Stimulated activated CD4-positive, alpha-beta T cell treated with anti-CD3 and anti-CD28 coated beads, Interleukin-15, amount 100 ng/mL, for 24 hours (primary cell): ENCODE measurements at places on chromosomes 13 and 19.

- DNase-seq, result no peak
Observed at GRCh38 chr13:103203735-103204330, 137.6 kb upstream of the SLC10A2 start.

- DNase-seq, result no peak
Observed at GRCh38 chr19:16199275-16199932, 1.7 kb downstream of the AP1M1 start.

- DNase-seq, result no peak
Observed at GRCh38 chr19:13573056-13573667, 66.9 kb upstream of the CACNA1A start.

GRCh38 chr19:4639531-4640246, 373 bp downstream of the TNFAIP8L1 start:
- DNase-seq, result no peak

DNA sequence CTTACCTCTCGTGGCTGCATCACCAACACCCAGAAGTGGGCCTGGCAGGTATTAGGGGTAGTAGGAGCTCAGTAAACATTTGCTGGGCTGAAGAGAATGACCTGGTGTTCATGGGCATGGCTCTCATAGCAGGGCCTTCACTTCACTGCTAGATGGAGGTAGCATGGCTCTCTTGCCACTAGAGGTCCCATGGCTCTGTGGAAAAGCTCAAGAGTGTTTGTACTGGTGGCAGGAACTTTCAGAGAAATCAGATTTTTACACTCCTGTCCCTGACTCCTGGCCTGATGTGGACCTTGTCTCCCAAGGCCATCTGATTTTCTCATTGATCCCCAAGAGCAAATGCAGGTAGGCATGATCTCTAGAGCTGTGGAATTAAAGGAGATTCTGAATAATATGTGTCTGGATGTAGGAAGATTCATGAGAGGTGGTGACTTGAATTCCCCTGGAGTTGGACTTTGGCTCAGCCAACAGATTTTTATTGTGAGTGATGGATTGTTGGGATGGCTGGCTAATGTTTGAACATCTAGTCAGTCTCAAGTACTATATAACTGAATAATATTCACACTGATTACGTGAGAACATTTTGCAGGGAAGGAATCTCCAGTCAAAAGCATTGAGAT, 5.7 kb downstream of the ZNF574 start:
- peak; percentile 28 for DNase-seq

GRCh38 chr19:3324405-3324856, 42.0 kb upstream of the NFIC start:
- DNase-seq, result peak; percentile 87

GRCh38 chr19:4012092-4012974, 4.8 kb downstream of the PIAS4 start:
- DNase-seq, result no peak

DNA sequence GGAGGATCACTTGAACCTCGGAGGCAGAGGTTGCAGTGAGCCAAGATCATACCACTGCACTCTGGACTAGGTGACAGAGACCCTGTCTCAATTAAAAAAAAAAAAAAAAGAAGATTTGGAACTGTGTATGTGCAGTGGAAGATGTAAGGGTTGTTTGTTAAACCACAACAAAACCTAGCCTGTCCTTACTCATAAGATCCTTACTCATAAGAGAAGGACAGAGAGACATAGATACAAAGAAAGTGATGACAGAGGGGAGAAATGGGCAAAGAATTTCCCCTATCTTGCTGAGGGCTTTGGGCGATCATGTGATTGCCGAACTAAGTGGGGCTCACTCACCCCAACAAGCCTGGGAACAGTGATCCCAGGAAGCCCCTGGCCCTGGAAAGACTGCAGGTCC, 7.9 kb downstream of the ITPKC start:
- DNase-seq, result no peak

DNA sequence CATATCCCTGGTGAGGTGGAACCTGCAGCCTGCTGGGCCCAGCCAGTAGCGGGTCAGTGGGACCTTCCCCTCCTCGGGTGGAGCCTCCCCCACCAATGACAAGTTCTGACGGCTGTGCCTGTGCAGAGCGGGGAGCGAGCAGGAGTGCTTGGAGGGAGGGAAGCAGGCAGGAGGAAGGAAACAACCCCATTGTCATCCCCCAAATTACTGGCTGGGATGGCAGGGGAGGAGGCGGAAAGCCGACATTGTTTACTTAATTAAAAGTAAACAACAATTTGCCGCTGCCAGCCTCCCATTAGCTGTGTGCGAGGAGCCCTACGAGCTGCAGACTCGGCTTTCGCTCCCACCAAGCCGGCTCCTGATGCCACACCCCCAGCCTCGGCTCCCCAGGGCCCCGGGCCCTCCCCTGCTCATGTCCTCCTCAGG, 45.5 kb downstream of the LYL1 start:
- no peak for DNase-seq

DNA sequence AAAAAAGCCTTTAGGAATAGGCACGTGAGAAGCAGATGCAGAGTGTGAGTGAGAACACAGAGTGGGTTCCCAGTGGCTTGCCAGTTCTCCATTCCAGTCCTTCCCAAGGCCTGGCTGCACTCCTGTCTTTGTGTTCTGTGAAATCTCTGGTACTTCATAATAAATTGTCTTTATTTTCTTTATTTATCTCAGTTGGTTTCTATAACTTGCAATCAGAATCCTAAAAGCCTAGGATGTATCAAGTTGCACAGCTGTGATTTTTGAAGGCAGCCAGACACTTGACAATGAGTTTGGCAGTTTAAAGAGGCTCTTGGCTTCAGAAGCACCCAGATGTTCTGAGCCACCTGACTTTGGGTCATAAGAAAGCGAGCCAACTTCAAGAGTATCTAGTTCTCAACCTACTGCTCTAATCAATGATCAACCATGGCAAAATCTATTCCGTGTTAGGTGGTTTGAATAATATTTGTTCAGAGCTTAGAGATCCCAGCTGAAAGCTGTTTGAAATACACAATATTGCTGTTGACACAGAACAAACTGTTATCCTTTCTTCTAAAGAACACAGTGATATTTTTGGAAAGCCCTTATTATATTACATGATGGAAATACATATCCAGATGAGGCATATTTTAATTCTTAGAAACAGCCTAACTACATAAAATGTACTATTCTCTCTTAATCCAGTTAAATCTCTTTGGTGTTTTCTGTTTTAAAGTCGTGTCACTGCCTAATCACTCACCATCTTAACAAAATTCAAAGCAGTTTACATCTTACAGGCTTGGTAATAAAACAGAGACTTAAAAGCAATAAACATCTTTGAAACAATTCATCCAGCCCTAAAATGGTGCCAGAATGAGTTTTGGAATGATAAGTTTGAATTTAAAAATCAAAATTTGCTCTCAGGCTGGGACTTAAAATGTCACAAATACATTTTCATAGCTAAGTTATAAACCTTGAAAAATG, 483.0 kb upstream of the NBEA start:
- DNase-seq, result no peak

DNA sequence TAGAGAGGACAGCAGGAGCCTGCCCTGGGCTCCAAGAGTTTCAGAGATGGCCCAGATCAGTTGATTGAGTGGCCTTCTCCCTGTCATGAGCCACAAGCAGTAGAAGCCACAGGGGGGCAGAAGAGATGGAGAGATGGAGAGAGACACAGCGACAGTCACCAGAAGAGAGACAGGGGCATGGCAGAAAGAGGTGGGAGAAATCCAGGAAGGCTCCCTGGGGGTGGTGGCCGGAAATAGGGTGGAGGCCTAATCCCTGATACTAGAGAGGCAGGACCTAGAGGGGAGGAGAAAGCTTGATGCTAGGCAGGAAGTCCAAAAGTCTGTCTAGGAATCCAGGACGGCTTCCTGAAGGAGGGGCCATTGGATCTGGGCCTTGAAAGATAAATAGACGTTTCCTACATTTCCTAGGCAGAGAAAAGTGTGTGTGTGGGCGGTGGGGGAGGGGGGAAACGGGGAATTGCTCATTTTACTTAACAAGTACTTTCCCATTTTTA, 9.6 kb upstream of the TPM4 start:
- peak; percentile 62 for DNase-seq

DNA sequence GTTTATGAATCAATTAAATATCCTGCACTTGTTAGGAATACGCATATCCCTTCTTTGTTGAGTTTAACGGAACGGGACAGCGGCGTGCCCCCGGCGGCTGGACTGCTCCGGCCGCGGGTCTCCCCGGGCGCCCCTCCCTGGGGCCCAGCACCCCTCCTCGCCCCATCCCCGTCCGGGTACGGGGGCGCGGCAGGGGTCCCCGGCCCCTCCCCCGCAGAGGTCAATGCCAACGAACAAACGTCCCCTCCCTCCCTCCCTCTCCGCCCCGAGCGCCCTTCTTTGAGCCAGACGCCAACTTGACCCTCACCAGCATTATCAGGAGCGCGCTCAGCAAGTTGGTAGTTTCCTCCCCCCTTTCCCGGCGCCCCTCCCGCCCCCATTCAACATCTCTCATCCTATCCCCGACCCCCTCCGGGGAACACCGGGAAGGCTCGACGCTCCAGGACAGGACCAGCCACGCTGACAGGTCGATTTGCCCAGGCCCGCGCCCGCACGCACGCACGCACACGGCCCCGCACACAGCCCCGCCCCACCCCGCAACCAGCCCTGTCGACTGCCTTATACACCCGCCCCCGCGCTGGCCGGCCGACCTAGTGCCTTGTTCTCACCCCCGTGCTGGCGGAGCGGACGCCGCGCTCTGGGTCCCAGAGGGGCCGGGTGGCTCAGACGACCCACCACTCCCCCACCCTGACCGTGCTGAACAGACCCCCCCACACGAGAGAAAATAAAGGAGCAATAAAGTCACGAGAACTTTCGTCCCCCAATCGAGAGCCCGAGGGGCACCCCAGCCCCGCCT, 5.0 kb downstream of the LYL1 start:
- peak; percentile 51 for DNase-seq

GRCh38 chr13:75986818-75987217, 350.7 kb downstream of the LMO7 start:
- no peak for DNase-seq

GRCh38 chr19:29660835-29661234, 4.4 kb upstream of the PLEKHF1 start:
- peak; percentile 79 for DNase-seq

- DNase-seq, result no peak
Observed at GRCh38 chr13:50682002-50682401, 161.5 kb downstream of the DLEU7 start.

GRCh38 chr19:19132912-19133311, 5.4 kb downstream of the TMEM161A start:
- no peak for DNase-seq

DNA sequence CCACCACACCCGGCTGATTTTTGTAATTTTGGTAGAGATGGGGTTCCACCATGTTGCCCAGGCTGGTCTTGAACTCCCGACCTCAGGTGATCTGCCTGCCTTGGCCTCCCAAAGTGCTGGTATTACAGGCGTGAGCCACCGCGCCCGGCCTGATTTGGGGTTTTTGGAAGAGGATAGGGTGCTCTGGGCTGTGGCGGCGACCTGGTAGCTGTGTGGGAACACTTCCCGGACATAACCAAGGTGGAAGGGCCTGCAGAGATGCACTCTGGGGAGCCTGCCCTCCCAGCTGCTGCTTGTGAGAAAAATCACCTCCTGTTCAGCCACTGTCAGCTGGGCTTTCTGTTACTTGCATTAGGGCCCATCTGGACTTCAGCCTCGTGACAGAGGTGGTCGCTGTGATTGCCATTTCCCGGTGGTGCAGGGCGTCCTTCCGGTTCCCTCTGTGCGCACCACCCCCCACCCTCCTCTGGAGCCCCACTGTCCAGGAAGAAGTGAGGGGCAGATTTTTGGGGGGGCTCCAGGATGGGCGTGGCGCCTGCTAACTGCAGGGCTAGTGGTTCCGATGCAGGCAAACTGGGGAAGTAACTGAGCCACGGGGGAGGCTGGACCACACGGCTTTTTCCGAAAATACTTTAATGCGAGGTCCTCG, 7.5 kb downstream of the IL4I1 start:
- DNase-seq, result no peak

- DNase-seq, result no peak
Observed at GRCh38 chr19:33653684-33654083, 31.9 kb downstream of the CHST8 start.

DNA sequence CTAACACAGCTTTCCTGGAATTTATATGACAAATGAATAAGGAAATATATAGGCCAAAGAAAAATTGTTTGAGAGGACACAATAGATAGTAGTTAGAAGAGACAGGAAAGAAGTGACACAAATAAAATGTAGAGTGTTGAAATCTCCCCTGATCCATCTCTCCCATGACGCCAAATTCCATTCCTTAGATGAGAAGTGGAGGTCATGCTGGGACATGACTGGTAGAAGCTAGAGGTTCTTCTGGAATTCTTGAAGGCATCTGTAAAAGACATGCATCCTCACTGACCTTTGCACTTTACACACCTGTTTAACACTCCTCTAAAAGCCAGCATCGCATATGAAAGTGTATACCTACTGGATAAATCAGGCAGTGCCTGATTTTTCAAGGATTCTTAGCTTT, 67.8 kb downstream of the DGKH start:
- no peak for DNase-seq

DNA sequence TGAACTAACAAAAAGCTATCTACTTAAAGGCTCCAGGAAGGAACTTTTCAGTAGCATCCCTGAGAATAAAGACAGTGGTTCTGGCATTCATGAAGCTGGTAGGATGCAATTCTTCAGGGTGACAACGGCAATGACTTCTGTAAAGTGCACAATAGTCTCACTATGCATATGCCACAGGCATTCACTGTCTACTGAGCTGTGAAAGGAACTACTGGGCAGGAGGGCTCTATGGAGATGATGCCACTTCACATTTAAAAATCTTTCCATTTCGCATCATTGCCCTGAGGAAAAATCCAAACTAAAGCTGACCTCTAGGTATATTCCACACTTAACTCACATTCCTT, 2020.6 kb upstream of the PCDH20 start:
- no peak for DNase-seq

DNA sequence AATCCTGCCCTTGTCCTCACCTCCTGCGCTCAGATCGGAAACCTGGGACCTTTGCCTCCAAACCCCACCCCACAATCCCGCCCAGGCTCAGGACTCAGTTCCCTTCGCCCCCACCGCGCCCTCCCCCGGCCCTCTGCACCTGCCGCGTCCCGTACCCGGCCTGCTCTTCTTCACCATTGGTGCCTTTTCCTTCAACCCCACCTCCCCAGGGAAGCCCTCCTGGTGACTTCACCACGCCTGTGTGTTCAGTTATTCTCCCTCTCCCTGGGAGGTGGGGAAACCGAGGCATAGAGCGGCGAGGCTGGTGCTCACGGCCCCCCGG, 19.3 kb upstream of the TCF3 start:
- DNase-seq, result no peak

DNA sequence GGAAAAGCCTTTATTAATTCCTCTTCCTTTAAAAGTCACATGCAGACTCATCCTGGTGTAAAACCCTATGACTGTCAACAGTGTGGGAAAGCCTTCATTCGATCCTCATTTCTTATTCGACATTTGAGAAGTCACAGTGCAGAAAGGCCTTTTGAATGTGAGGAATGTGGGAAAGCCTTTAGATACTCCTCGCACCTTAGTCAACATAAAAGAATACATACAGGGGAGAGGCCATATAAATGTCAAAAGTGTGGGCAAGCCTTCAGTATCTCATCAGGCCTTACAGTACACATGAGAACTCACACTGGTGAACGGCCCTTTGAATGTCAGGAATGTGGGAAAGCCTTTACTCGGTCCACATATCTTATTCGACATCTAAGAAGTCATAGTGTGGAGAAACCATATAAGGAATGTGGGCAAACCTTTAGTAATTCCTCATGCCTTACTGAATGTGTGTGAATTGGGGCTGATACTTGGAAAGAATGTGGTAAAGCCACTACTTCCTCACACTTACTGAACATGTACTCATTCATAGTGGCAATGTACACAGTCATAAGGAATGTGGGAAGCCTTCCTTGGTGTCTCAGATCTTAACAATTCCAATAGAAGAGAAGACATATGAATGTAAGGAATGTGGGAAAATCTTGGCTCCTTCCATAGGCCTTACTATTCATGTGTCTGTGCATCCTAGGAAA, 18.8 kb downstream of the ZNF559 start:
- no peak for DNase-seq

- no peak for DNase-seq
Observed at GRCh38 chr19:30857388-30857787, 485.2 kb downstream of the ZNF536 start.
